ENCODE measurements at places on chromosomes 5 and 9. TPM values are rescaled to one million over a fixed set of nuclear protein-coding genes. Genes with fewer than 3 reads are reported as not detected.

Gene LCN12
- total RNA-seq = not detected

Gene MIGA2
- 18.7 TPM for total RNA-seq

Gene RABL6
- 82.2 TPM for total RNA-seq

Gene NRARP
- 1.1 TPM for total RNA-seq

Gene BARHL1
- total RNA-seq = not detected

Gene NUTM2F
- total RNA-seq = not detected

Gene TTC23L
- total RNA-seq = not detected

Gene GABRP
- total RNA-seq = not detected

Gene CCL21
- not detected for total RNA-seq

Gene PPP3R2
- total RNA-seq = not detected

Gene ZNF618
- total RNA-seq = 4.8 TPM

Gene GLDC
- total RNA-seq = 0.94 TPM

Gene SREK1
- total RNA-seq = 18.4 TPM

Gene BRD3OS
- 10.8 TPM for total RNA-seq

Gene TAF11L10
- not detected for total RNA-seq
